ENCODE measurements at places on chromosomes 2 and 18. TPM values are rescaled to one million over a fixed set of nuclear protein-coding genes. Genes with fewer than 3 reads are reported as not detected.

Gene LYPD6
- total RNA-seq = not detected

Gene RAX
- not detected for total RNA-seq

Gene ATP8B1
- not detected for total RNA-seq

Gene CHRNG
- not detected for total RNA-seq

Gene RTP5
- 0.12 TPM for total RNA-seq

Gene PMAIP1
- total RNA-seq = 155 TPM

Gene COLEC11
- total RNA-seq = 0.41 TPM

Gene GPR39
- not detected for total RNA-seq

Gene UGT1A8
- not detected for total RNA-seq

DNA sequence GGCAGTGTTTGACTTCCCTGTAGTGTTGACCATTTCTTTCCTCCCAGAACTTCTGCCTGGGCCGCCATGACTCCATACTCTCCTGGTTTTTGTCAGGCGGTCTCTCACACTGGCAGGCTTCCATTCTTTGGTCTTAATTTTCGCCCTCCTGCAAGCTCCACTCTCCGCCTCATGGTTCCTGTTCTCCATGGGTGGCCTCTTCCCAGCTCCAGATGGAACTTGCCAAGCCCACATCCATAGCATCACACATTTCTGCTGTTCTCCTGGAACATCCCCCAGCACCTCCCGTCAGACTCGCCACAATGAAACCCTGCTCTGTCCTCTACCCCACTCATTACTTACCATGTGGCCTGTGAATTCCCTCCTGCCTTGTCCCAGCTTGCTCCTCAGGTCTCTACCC, 896 bp upstream of the AFF3 start:
- H3K4me3 ChIP-seq = no peak overlapping the region
- no peak for DNase-seq
- peaks cover 36% of the 10 kb centered on the region for H3K27me3 ChIP-seq
- H3K4me1 ChIP-seq = peaks cover 56% of the 10 kb centered on the region

DNA sequence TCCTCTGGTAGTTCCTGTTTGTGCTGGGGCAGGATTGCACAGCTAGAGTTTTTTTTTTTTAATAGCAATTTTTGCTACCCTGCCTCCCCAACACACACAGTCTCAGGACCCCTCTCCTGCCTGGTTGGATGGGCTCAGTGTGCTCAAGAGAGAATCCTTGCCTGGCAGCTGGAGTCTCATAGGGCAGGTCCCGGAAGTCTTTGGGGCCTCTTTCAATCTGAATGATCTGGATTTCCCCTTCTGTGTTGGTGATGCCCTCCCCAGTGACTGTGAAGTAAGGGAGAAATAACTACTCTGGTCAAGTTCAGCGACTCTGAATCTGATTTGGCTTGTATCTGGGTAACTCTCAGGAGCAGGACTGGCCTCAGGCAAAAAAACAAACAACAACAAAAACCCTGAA, 220.6 kb upstream of the LRRTM1 start:
- no peaks in the 10 kb centered on the region for H3K4me1 ChIP-seq
- H3K27me3 ChIP-seq = no peaks in the 10 kb centered on the region
- H3K36me3 ChIP-seq = no peaks in the 10 kb centered on the region
- H3K27ac ChIP-seq = no peak overlapping the region
- no peak overlapping the region for H3K4me3 ChIP-seq

- H3K4me1 ChIP-seq = peaks cover 29% of the 10 kb centered on the region
- peaks cover 12% of the 10 kb centered on the region for H3K36me3 ChIP-seq
- H3K27ac ChIP-seq = peak overlapping the region; percentile 96
- DNase-seq = peak; percentile 33
Observed at GRCh38 chr2:232697807-232698110, 628 bp downstream of the GIGYF2 start.

GRCh38 chr2:47738331-47738730, 44.6 kb upstream of the MSH6 start:
- DNase-seq = no peak
- H3K36me3 ChIP-seq = no peaks in the 10 kb centered on the region
- H3K27ac ChIP-seq = no peak overlapping the region
- H3K4me1 ChIP-seq = peaks cover 13% of the 10 kb centered on the region

DNA sequence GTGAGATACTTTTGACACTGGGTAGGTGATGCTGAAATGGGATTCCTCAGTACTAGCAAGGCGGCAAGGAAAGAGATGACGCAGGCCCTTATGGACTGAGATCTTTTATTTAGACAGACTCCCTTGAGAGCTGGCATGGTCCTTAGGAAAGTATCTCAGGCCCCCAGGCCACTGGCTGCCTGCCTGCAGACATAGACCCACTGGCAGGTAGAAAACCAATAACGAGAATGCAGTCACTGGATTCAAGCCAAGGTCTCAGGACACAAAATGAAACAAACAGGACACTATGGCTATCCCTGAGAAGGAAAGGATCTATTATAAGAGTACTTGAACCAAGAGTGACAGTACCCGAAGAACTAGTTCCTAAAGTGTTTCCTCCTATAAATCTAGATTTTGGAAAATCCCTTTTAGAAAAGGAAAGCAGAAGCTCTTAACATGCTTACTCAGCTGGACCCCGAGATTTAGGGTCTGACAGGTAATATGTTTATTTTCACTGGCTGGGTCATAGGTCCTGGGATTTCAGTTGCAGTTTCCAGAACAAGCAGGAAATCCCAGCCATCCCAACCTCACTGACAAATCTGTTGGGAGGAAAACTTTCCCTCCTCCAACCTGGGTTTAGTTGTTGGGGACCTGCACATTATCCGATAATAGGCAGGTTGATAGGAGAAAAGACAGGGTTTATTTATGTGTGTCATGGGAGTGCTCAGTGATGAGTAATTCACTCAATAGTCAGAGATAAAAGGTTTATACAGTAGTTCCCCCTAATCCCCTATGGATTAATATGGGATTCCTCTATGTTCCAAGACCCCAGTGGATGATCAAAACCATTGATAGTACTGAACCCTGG, 44.5 kb downstream of the COMMD1 start:
- no peak overlapping the region for H3K27ac ChIP-seq
- H3K4me3 ChIP-seq = no peak overlapping the region
- H3K4me1 ChIP-seq = no peaks in the 10 kb centered on the region
- DNase-seq = no peak

DNA sequence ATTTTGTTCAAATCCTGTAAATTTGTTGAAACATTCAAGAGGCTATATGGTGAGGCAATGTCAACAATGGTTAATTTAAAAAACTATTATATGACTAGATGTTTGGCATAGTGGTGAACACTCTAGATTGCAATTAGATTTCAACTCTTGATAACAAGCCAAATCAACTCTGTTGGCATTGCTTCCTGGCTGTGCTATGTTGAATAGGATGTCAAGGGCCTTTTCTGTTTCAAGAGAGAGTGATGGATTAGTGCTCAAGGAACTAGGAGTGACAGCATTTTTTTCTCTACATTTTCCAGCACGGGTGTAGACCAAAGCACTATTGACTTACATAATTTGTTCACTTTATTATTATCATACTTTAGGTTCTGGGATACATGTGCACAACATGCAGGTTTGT, 172.4 kb upstream of the KCNH7 start:
- H3K4me1 ChIP-seq = no peaks in the 10 kb centered on the region
- no peaks in the 10 kb centered on the region for H3K36me3 ChIP-seq
- H3K27ac ChIP-seq = no peak overlapping the region
- DNase-seq = no peak

GRCh38 chr18:39840406-39840805, 2114.6 kb upstream of the PIK3C3 start:
- no peak overlapping the region for H3K4me3 ChIP-seq
- H3K27me3 ChIP-seq = peaks cover 31% of the 10 kb centered on the region
- no peak for DNase-seq
- no peaks in the 10 kb centered on the region for H3K4me1 ChIP-seq
- peaks cover 3% of the 10 kb centered on the region for H3K36me3 ChIP-seq
- H3K27ac ChIP-seq = no peak overlapping the region

DNA sequence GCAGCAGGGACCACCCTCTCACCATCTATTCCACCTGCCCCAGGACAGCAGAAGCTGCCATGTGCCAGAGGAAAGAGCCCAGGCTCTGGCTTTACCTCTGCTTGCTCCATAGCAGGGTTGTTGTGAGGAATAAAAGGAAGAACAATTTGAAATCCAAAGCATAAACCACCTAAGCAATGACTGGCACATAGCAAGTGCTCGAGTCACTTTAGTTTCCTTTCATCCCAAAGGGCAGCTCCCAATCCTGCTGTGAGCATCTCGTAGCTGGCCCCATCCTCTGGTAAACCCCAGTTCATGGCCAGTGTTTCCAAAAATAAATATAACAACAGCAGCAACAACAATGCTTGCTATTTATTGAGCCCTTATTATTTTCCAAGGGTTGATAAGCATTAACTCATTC, 923.5 kb downstream of the EPHA4 start:
- no peak overlapping the region for H3K4me3 ChIP-seq
- no peak overlapping the region for H3K27ac ChIP-seq
- no peak for DNase-seq
- H3K4me1 ChIP-seq = no peaks in the 10 kb centered on the region
- no peaks in the 10 kb centered on the region for H3K36me3 ChIP-seq

DNA sequence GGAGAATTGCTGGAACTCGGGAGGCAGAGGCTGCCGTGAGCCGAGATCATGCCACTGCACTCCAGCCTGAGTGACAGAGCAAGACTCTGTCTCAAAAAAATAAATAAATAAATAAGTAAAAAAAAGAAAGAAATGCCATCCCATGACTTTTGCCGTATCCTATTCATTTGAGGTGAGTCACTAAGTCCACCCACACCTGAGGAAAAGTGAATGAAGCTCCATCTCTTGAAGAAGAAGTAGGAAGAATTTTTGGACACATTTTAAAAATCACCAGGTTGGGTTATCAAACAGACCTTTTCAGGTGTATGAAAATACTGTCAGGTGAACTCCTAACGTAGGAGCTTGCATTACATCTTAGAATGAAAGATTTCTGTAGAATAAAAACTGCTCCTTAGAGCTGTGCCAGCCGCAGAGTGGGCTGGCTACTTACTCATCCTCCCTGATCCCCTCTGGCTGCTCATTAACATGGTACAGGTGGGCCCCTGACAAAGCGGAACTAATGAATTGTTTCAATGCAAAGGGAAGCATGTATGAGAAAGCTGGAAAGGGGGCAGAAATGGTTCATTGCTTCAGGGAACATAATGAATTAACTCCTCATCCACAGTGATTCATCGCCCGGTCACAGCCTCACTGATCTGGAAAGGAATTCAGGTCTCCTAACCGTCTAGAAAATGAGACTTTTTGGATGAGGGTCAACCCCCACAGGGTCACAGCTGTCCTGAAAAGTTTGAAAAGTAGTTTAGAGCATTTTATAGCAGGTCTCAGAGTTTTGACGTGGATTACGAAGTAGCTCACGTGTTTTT, 191.4 kb downstream of the SPP2 start:
- H3K4me3 ChIP-seq = no peak overlapping the region
- H3K36me3 ChIP-seq = no peaks in the 10 kb centered on the region
- H3K4me1 ChIP-seq = peaks cover 3% of the 10 kb centered on the region
- no peak for DNase-seq
- no peak overlapping the region for H3K27ac ChIP-seq

DNA sequence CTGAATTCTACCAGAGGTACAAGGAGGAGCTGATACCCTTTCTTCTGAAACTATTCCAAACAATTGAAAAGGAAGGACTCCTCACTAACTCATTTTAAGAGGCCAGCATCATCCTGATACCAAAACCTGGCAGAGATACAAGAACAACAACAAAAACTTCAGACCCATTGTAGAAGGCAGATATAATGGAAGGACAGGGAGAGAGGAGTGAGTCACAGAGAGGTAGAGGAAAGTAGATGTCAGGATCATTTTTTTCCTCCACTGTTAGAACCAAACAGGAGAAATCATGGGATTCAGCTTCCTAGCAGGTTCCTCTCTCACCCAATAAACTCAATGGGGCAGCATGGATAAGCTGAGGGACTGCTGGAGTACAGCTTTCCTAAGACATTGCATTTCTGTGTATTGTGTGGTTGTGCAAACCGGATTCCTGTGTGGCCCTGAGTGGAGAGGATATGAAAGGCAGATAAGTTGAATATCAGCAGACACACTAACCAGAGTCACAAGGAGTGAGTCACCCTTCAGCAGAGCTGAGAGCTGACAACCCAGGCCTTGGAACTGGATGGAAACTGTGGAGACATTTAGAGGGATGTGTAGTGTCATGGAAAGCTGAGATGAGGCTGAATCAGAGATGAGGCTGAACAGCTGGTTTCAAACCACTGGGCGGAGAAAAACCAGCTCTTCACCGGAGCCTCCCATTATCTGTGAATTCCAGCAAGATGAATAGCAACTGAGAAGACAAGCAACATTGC, 60.9 kb upstream of the MMADHC start:
- H3K27me3 ChIP-seq = no peaks in the 10 kb centered on the region
- H3K4me3 ChIP-seq = no peak overlapping the region
- H3K4me1 ChIP-seq = no peaks in the 10 kb centered on the region
- no peak for DNase-seq

GRCh38 chr2:238670111-238670585, 177.7 kb upstream of the TWIST2 start:
- peak; percentile 59 for DNase-seq
- H3K4me1 ChIP-seq = peaks cover 16% of the 10 kb centered on the region
- no peak overlapping the region for H3K4me3 ChIP-seq
- peak overlapping the region; percentile 24 for H3K27ac ChIP-seq

DNA sequence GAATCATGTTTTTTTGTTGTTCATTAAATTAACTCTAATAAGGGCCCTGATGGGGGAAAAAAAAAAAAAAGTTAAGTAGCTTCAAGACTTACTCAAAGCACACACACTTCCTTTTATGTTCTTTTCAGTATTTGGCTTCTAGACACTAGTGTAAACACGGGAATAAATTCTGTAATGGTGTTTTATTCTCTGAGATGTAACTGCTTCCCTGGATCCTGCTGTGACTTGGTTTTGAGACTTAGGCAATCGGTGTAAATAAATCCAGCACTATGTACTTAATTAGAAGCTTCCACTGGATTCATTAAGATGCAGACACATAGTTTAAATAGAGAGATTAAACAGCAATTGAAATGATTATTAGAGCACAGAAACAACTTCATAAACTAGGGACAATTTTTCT, 26.1 kb upstream of the AP1S3 start:
- no peak overlapping the region for H3K4me3 ChIP-seq
- no peak overlapping the region for H3K27ac ChIP-seq
- peaks cover 20% of the 10 kb centered on the region for H3K4me1 ChIP-seq
- no peaks in the 10 kb centered on the region for H3K36me3 ChIP-seq
- H3K27me3 ChIP-seq = no peaks in the 10 kb centered on the region
- no peak for DNase-seq

- H3K27ac ChIP-seq = no peak overlapping the region
- H3K4me1 ChIP-seq = no peaks in the 10 kb centered on the region
- H3K27me3 ChIP-seq = peaks cover 7% of the 10 kb centered on the region
- DNase-seq = no peak
- no peaks in the 10 kb centered on the region for H3K36me3 ChIP-seq
Observed at GRCh38 chr2:29444150-29444549, 328.9 kb downstream of the CLIP4 start.

DNA sequence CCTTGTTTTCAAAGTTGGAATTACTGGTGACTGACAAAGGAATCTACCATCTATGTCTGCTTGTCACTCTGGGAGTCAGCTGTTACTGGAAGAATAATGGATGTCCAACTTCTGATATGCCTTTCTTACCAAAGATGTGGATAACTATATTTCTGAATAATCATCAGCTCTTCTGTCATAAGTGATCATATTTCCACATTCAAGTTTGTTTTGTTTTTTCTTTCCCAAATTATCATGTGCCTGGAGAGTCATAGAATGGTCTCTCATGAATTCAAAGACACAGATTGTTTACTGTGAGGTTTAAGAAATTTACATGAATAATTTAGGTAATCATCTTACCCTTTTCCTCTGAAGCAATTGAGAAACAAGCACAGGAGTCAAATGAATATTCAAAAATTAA, 986.7 kb upstream of the CDH2 start:
- H3K4me3 ChIP-seq = no peak overlapping the region
- H3K36me3 ChIP-seq = no peaks in the 10 kb centered on the region
- H3K27me3 ChIP-seq = no peaks in the 10 kb centered on the region
- H3K27ac ChIP-seq = no peak overlapping the region
